Activated naive CD4-positive, alpha-beta T cell treated with anti-CD3 and anti-CD28 coated beads for 36 hours (primary cell): ENCODE measurements at places on chromosomes 1 and 21. TPM values are rescaled to one million over a fixed set of nuclear protein-coding genes. Genes with fewer than 3 reads are reported as not detected.

GRCh38 chr1:8303141-8303540 lies 14.8 kb upstream of the SLC45A1 start:
- no peaks in the 10 kb centered on the region for H3K27me3 ChIP-seq
- DNase-seq: no peak

Gene MMEL1
- 1.5 TPM for total RNA-seq

DNA sequence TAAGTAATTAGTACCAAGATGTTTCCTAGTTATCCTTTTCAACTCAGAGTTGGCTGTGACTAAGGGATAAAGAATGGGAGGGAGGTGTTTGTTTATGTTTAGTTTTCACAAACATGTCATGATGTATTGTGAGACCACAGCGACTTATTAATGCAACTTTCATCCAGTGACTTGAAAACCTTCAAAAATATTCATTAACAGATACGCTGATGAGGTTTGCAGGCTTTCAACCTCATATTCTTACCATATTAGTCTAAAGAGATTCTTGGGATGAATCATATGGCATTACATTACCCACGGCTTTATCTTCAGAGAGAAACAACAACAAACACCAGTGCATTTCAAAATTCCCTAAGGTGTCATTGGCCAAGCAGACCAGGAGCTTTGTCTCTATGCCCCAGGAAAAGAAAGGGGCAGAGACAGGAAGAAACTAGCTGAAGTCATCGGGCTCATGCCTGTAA lies 36.4 kb downstream of the PALMD start:
- H3K4me3 ChIP-seq: no peak overlapping the region
- H3K27ac ChIP-seq: no peak overlapping the region
- H3K36me3 ChIP-seq: no peaks in the 10 kb centered on the region
- no peaks in the 10 kb centered on the region for H3K27me3 ChIP-seq

DNA sequence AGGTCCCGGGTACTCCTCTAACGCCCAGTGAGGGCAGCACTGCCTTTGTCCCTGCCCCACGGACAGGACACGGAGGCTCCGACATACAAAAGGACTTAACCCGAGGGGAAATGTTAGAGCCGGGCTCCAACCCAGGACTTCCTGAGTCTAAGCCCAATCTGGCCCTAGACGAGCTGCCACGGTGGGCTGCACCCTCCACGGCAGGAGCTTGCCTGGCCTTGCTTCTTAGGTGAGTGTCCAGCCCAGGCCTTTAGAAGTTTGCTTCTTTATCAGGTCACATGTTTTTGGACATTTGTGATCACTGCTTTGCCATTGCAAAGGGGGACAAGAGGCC lies 11.0 kb upstream of the TMEM200B start:
- no peak overlapping the region for H3K27ac ChIP-seq
- H3K4me3 ChIP-seq: no peak overlapping the region
- DNase-seq: no peak
- peaks cover 5% of the 10 kb centered on the region for H3K4me1 ChIP-seq
- no peaks in the 10 kb centered on the region for H3K36me3 ChIP-seq

GRCh38 chr1:226979115-226979516 lies 39.0 kb downstream of the COQ8A start:
- peak; percentile 1 for DNase-seq
- H3K27me3 ChIP-seq: no peaks in the 10 kb centered on the region
- peaks cover 4% of the 10 kb centered on the region for H3K36me3 ChIP-seq
- H3K4me3 ChIP-seq: no peak overlapping the region

- H3K36me3 ChIP-seq: no peaks in the 10 kb centered on the region
- peak overlapping the region; percentile 54 for H3K4me3 ChIP-seq
- H3K27me3 ChIP-seq: no peaks in the 10 kb centered on the region
- peak overlapping the region; percentile 90 for H3K27ac ChIP-seq
- H3K4me1 ChIP-seq: peaks cover 74% of the 10 kb centered on the region
- DNase-seq: peak; percentile 84
These were observed 262.6 kb upstream of the SGIP1 start for GRCh38 chr1:66271216-66271903.

Gene CIART
- total RNA-seq: 0.84 TPM

Gene SPRR1B
- not detected for total RNA-seq

Gene LENEP
- total RNA-seq: 0.36 TPM

- no peak overlapping the region for H3K27ac ChIP-seq
- DNase-seq: no peak
- no peak overlapping the region for H3K4me3 ChIP-seq
- no peaks in the 10 kb centered on the region for H3K36me3 ChIP-seq
- H3K27me3 ChIP-seq: peaks cover 4% of the 10 kb centered on the region
These were observed 184.4 kb downstream of the COQ8A start for GRCh38 chr1:227124473-227124872.

DNA sequence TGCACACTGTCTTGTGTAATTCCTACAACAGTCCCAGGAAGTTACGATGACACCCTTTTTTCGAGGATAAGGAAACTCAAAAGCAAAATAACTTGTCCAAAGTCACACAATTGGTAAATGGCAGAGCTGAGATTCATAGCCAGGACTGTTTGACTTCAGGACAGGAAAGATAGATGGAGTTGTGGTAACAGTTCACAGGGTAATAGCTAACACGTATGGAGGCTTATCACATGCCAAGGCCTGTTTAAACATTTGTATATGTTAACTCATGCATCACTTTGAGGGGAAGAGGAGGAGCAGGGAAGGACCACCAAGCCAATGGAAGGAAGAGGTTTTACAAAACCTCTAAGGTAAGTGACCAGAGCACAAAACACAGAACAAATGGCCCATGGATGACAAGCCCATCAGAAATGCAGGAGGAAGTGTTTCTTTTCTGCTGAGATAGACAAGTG lies 2.8 kb downstream of the DHCR24 start:
- DNase-seq: no peak
- H3K4me1 ChIP-seq: peaks cover 31% of the 10 kb centered on the region
- peaks cover 6% of the 10 kb centered on the region for H3K27me3 ChIP-seq
- no peak overlapping the region for H3K27ac ChIP-seq
- peaks cover 39% of the 10 kb centered on the region for H3K36me3 ChIP-seq
- no peak overlapping the region for H3K4me3 ChIP-seq

- H3K36me3 ChIP-seq: no peaks in the 10 kb centered on the region
- peaks cover 3% of the 10 kb centered on the region for H3K4me1 ChIP-seq
- H3K27me3 ChIP-seq: peaks cover 15% of the 10 kb centered on the region
- DNase-seq: no peak
These were observed 287.8 kb downstream of the RRAGC start for GRCh38 chr1:38571726-38572125.

- no peak overlapping the region for H3K27ac ChIP-seq
- peaks cover under 1% of the 10 kb centered on the region for H3K27me3 ChIP-seq
- no peak for DNase-seq
- H3K36me3 ChIP-seq: no peaks in the 10 kb centered on the region
These were observed 39.5 kb upstream of the UBE2U start for GRCh38 chr1:64163970-64164369.

GRCh38 chr1:35565742-35566133 lies 7.4 kb upstream of the TFAP2E start:
- no peak overlapping the region for H3K4me3 ChIP-seq
- peaks cover 8% of the 10 kb centered on the region for H3K36me3 ChIP-seq
- no peaks in the 10 kb centered on the region for H3K27me3 ChIP-seq
- peaks cover 10% of the 10 kb centered on the region for H3K4me1 ChIP-seq
- H3K27ac ChIP-seq: no peak overlapping the region

Gene OXCT2
- 0.67 TPM for total RNA-seq

- H3K27me3 ChIP-seq: no peaks in the 10 kb centered on the region
- no peak overlapping the region for H3K27ac ChIP-seq
- H3K36me3 ChIP-seq: no peaks in the 10 kb centered on the region
These were observed 97.0 kb downstream of the GIPC2 start for GRCh38 chr1:78142736-78143135.

GRCh38 chr1:197312163-197312562 lies 44.1 kb downstream of the CRB1 start:
- no peak overlapping the region for H3K27ac ChIP-seq
- H3K4me3 ChIP-seq: no peak overlapping the region
- DNase-seq: no peak
- H3K4me1 ChIP-seq: no peaks in the 10 kb centered on the region
- no peaks in the 10 kb centered on the region for H3K27me3 ChIP-seq

Gene ERICH3
- not detected for total RNA-seq

GRCh38 chr21:26225046-26225445 lies 54.5 kb upstream of the APP start:
- H3K4me1 ChIP-seq: no peaks in the 10 kb centered on the region
- H3K27ac ChIP-seq: no peak overlapping the region
- no peak overlapping the region for H3K4me3 ChIP-seq
- H3K36me3 ChIP-seq: no peaks in the 10 kb centered on the region
- DNase-seq: no peak

Gene ZNF697
- 0.59 TPM for total RNA-seq

DNA sequence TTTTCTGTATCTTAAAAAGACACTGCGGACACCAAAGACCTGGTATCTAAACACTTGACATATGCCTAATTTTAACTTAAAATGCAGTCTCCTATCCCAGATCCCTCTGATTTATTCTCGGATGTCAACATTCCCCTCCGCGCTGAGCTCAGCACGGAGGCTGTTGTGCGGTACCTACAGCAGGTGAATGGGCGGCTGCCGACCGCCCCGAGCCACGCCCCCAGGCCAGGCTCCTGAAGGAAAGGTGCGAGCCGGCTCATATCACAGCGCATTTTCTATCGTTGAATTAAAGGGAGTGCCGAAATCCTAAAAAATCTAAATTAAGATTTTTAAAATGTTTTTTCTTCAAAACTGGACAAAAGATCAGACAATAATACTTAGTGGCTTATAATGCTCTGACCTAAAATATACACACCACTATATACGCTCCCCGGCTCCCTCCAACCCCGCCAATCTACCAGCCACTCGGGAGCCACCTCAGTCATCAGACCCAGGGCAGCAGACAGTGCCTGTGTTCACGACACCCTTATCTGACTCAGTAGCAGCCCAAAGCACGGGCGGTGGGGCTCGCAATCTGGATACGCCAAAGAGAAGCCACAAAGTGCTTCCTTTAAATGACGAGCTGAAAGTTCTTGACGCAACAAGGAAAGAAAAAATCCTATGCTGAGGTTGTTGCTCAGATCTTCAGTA lies 4.1 kb downstream of the WRAP73 start:
- H3K36me3 ChIP-seq: peaks cover 23% of the 10 kb centered on the region
- H3K27me3 ChIP-seq: peaks cover 2% of the 10 kb centered on the region
- no peak overlapping the region for H3K4me3 ChIP-seq
- peaks cover 18% of the 10 kb centered on the region for H3K4me1 ChIP-seq
- no peak overlapping the region for H3K27ac ChIP-seq
- no peak for DNase-seq
